Activated T-helper 1 cell treated with anti-CD3 and anti-CD28 coated beads, Interleukin-2, amount 50 U/mL, for 16 hours (primary cell): ENCODE measurements at places on chromosomes 3 and 15.

GRCh38 chr15:57506422-57506821 lies 85.3 kb upstream of the MYZAP start:
- DNase-seq, result no peak

DNA sequence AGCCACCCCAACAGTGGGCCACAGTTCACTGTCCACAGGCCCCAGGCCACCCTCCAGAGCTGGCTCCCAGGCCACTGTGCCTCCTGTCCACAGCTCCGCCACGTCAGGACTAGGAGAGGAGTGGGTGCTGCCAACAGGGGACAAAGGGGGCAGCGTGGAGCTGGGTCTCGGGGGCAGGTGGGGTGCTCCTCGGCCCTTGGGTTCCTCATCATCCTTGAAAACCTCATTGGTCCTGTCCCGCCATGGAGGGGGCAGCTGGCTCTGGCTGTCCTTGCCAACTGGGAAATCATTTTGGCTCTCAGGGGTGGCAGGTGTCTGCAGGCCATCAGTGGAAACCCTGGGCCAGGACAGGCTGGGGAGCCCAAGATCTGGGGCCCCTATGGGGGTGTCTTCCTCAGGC lies 45.2 kb downstream of the ADAMTS7 start:
- no peak for DNase-seq

DNA sequence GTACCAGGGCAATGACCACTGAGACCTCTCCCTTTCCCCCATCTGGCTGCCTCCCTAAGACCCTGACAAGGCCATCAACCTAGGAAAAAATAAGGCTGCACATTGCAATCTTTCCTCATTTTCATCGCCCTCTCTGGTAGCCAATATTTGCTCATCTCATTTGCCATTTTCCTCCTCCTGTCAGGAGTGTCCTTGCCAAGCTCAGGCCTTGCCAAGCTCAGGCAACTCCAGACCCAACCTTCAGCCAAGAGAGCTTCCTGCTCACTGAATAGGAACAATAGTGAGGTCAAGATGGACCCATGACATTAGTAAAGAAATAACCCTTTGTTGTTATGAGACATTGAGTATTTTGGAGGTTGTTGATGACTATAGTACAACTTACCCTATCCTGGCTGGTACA lies 380.3 kb downstream of the RSL24D1 start:
- DNase-seq, result no peak

- DNase-seq, result no peak
These were observed 31.1 kb downstream of the CPNE4 start for GRCh38 chr3:132003685-132004084.

- no peak for DNase-seq
These were observed 33.5 kb downstream of the ESYT3 start for GRCh38 chr3:138467931-138468330.

- no peak for DNase-seq
These were observed 8.8 kb upstream of the CPOX start for GRCh38 chr3:98602078-98602678.

DNA sequence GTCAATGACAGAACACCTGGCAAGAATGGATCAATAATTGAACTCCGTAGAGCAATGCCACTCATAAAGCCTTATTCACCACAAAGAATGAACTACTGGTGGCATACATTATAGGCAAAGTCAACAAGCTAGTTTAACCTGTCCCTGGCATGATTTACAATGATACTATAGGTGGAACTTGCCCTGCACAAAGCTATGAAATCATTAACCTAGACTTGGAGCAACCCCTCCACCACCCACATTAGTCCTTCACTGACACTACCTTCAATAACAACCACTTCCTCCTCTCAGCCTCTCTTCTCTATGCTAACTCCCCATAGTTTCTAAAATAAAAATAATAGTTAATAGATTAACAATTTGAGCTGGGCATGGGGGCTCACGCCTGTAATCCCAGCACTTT lies 54.4 kb downstream of the ACAP2 start:
- no peak for DNase-seq

- no peak for DNase-seq
These were observed 220.3 kb upstream of the HES1 start for GRCh38 chr3:193915613-193916012.

DNA sequence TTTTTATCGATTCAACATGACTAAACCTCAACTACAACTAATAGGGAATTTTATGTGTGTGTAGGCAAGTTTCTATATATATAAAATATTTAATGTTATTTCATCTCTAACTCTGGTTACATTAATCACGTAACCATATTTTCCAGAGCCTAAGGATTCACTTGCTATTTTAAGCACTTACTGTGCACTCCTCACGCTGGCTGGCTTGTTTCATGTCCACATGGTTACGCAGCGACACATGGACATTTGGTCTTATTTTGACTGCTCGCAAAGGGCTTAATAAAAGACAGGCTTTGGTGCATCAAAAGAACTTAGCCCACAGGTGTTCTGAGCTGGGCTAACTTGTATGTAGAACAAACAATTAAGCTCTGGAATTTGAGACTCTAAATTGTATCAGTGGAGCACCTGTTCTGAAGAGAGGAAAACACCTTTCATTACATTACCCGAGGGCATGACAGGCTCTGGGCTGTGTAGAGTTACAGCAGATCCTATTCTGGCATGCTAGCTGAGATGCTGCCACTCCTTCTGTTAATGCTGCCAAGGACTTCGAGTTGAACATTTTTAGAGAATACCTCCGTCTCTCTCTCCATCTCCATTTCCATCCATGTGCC lies 130.0 kb upstream of the NR2F2 start:
- DNase-seq, result no peak

DNA sequence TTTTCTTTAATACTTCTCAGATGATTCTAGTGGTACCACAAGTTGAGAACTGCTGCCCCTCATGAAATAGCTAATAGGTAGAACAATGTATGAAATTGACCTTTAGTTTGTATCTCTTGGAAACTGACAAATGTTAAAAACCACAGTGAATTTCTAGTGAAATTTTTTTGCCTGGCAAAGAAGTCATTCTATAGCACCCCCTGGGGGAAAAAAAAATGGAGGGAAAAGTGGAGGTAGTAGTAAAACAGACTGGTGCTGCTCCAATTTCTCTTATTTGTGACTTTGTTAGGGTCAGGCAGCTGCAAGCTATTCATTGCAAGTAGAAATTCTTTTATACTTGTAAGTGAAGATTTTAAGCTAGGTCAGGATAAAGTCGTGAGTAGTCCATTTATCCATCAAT lies 605.0 kb downstream of the NLGN1 start:
- DNase-seq, result no peak

- DNase-seq, result no peak
These were observed 46.0 kb downstream of the ALDH1L1 start for GRCh38 chr3:126134219-126134975.

- DNase-seq, result no peak
These were observed 84.5 kb downstream of the CACNA2D3 start for GRCh38 chr3:54206874-54207273.

DNA sequence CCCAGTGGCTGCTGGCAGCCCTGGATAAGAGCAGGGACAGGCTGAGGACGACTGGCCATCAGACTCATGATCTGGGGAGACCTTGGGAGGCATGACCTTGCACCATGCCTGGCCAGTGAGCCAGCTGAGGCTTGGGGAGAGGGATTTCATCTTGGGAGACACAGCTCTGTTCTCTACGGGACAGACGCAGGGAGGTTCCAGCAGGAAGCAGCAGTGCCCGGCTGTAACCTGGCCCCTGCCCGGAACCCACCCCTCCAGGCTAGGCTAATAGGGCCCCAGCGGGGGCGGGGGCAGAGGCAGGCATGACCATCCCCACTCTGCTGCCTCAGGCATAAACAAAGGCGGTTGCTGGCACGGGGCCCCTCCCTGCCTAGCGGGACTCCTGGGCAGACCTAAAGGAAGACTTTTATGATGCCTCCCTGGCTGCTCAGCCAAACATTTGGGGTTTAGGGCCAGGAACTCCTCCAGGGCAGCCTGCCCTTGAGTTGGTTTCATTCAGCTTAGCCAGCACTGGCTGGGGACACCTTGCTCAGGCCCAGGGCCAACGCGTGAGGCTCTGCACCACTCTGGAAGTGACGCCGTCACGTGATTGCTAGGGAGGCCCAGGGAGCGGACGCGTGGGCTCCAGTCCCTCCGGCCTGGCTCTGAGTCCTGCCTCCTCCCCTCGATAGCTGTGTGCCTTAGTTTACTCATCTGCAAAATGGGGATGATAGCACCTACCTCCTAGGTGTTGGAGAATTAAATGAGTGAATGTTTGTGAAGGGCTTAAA lies 27.6 kb downstream of the HDAC11 start:
- DNase-seq, result no peak

- DNase-seq, result no peak
These were observed 44.6 kb upstream of the CFAP20DC start for GRCh38 chr3:59094446-59094845.

DNA sequence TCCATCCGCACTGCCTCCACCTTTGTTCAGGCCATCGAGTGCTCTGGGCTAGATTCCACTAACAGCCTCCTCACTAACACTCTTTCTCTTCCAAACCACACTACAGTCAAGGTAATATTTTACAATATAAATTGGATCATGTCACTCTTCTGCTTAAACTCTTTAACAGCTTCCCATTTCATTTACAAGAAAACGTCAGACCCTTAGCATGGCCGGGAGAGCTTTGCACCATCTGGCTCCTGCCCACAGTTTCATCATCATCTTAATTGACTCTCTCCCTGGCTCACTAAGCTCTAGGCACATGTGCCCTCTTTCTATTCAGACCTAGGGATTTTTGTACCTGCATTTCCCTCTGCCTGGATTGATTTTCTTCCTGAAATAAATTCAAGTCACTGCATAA lies 354.7 kb downstream of the FGF12 start:
- no peak for DNase-seq

DNA sequence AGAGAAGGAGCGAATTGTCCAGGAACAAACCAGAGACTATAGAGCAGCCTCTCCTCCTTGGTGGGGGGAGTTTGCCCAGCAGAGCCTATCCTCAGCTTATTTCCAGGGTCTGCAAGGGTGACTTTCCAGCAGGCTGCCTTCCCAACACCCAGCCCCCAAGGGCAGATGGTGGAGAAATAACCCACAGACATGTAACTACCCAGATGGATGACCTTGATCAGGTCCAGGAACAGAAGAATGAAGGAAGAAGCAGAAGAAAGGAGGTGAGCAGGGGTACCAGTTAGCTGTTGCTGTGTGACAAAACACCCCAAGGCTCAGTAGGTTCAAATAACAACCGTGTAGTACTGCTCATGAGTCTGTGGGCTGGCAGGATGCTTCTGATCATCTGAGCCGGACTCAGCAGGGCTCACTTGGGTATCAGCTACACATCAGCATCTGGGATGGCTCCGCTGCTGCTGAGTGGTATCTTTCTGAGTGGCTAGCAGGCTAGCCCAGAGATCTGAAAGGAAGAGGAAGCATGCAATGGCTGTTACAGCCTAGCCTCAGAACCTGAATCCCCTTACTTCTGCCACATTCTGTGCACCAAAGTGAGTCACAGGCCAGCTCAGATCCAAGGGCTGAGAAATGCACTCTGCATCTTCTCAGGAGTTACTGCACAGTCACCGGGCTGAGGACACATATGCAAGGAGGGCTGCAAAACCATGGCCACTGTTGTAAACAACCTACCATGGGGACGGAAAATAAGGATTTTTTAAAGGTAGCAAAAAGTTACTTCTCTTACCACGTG lies 22.2 kb upstream of the TXNRD3 start:
- no peak for DNase-seq

DNA sequence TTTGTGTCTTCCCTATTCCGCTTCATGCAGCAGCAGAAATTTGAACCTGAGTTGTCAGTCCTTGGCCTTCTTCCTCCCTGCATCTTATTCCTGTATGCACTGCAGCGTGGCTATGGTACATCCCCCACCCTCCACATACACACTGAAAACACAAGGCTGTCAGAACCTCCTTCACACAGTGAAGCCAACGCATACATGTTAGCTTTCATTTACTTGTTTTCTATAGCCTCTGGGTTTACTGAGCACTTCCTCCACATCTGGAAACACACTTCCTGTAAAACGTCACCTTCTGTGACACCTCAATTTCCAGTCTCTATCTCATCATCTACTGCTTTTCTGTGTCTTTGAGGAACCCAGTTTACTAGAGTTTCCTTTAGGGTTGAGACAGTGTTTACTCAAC lies 47.0 kb downstream of the SUSD5 start:
- no peak for DNase-seq

GRCh38 chr15:68334661-68335124 lies 57.1 kb downstream of the FEM1B start:
- no peak for DNase-seq

- no peak for DNase-seq
These were observed 21.3 kb downstream of the LSAMP start for GRCh38 chr3:116423945-116424344.

GRCh38 chr15:90160781-90161727 lies 40.1 kb upstream of the SEMA4B start:
- no peak for DNase-seq

- DNase-seq, result no peak
These were observed 5.2 kb downstream of the LRIG1 start for GRCh38 chr3:66495668-66496045.

DNA sequence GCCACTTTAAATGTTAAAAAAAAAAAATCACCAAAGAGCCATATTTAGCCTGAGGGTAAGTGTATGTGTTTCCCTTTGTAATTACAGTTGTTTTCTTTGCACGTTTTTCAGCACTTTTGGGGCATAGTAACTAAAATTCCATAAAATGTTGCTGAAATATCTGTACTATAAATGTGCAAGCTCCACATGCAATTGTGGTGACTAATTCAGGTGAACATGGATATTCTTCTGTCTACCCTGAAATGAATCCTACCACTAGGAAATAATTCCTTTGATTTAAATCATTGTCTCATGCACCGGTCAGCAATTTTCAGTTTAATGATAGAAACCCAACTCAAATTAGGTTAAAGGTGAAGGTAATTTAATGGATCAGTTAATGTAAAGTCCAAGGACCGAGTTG lies 13.1 kb upstream of the TFG start:
- DNase-seq, result no peak

DNA sequence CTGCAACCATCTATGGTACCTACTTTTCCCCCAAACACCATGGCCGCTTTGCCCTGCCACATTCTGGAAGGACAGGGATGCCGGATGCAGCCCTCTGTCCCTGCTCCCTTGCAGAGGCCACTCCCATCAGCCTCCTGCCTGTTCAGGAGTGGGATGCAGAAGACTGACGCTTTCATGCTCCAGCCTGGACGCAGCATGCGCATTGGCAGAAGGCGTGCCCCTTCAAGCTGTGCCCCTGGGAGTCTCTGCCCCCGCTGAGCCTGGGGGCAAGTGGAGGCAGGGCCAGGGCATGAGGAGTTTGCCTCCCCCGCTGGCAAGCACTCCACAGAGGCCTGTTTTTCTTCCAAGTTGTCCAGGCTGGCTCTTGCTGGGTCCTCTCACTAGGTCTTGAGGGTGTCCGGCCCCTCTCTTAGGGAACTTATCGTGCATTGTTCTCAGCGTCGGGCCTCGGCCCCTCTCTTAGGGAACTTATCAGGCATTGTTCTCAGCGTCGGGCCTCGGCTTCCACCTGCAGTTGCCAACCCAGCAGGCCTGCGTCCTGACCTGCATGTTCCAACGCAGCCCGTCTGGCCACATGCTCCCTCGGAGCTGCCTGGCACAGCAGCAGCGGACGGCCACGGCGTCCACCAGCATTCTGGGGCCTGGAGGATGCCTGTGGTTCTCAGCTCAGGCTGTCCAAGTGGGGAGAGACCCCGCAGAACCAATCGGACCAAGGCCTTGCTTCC lies 14.6 kb upstream of the SNRPA1 start:
- no peak for DNase-seq

GRCh38 chr3:65953301-65953812 lies 85.4 kb downstream of the MAGI1 start:
- DNase-seq, result no peak
